Lung (tissue), 17 donors: ENCODE measurements at places on chromosomes 1 and 21. TPM values are rescaled to one million over a fixed set of nuclear protein-coding genes. Genes with fewer than 3 reads are reported as not detected.

Gene EFCAB7
- total RNA-seq: 29.0 TPM

GRCh38 chr1:67787746-67788145 lies 45.5 kb downstream of the GNG12 start:
- DNase-seq: no peak

Gene BRDT
- 0.15 TPM for total RNA-seq

GRCh38 chr1:243287652-243288051 lies 31.8 kb downstream of the SDCCAG8 start:
- peak; percentile 50 for DNase-seq

Gene CFH
- 185 TPM for total RNA-seq

Gene SH2D1B
- total RNA-seq: 1.5 TPM

DNA sequence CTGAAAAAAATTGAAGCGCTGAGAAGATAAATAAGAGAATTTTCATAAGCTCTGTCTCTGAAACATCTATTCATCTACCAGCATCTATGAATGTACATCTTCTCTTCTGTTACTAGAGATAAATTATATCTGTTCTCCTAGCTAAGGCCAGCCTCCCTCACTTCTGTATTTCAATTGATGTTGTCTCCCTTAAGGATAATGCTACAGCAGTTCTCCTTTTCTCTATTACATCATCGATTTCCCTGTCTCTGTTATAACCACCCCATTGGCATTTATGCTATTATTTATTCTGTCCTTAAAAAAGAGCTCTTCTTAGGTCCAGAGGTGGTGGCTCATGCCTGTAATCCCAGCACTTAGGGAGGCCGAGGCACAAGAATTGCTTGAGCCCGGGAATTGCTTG lies 42.9 kb upstream of the TMCO2 start:
- DNase-seq: no peak

DNA sequence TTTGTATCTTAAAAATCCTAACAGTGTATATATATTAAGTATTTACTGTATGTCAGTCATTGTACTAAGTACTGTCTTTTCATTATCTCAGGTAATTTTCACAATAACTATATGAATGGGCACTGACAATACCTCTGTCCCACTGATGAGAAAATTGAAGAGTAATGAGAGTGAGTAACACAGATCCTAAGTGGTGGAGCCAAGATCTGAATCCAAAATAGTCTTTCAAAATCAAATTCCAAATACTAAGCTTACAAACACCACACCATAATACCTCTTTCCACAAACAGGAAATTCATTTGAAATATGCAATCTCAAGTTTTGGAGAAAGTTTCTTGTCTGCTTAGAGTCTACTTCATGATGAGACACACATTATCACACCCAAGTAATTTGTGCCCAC lies 105.9 kb upstream of the EDEM3 start:
- DNase-seq: no peak

DNA sequence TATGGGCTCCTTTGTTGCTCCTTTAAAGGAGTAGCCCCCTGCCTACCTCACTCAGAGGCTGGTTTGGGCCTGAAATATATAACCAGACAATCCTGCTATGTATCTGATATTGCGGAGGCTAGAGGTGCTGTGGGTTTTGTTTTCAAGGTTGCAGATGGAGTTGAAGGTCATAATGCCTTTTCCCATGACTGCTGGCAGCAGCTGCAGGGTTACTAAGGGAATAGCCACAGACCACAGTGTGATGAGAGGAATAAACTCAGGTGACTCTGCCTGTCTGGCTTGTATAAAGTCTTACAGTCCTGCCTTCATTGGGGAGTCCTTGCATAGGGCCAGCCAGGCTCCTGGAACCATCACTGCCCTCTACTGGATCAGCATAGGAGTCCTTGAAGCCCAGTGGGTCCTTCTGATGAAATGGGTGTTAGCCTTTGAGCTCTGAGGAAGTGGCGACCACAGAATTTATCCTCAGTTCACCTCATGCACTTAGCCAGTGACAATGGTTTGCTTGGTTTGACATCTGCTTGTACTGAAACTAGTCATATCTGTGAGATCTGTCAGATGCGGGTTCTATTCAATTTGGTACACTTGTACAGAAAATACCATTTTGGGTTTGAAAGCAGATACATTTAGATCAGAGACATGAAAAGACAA lies 174.4 kb upstream of the HMCN1 start:
- DNase-seq: no peak

Gene CD34
- total RNA-seq: 81.9 TPM

Gene SPATA17
- 10.1 TPM for total RNA-seq

DNA sequence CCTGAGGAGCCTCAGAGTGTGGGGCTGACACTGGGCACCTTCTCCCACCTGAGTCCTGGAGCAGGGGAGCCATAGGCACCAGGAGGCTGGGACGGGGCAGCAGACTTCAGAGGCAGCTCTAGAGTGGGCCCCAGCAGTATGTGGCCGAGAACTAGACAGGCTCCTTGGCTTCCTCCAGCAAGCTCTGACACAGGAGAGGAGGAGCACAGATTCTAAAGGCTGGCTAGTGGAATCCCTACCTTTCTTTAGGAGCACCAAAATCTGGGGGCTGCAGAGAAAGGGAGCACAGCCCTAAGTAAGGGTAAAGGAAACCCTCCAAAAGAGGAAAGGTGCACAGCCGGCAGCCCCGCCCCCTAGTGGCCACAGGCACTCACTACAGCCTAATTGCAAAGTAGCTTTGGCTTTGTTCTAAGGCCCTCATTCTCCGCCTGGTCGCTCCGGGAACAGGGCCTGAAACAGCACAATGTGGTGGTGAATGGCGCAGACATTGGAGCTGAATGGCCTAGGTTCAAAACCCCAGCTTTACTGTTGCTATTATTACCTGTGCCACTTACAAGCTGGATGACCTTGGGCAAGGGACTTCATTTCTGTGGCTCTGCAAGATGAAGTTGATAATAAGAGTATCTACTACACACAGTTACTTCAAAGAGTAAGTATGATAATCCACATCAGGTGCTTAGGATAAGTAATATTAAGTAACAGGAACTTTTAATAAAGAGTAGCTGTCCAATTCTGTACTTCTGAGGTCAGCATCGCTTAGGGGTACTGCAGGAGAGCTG lies 8.8 kb upstream of the GUCA2A start:
- DNase-seq: peak; percentile 77

- DNase-seq: no peak
These were observed 1.8 kb downstream of the TXNIP start for GRCh38 chr1:145994391-145995120.

Gene CCDC17
- total RNA-seq: 53.7 TPM
